NCI-H2081 treated with DMSO at 0.1 percent for 48 hours (cell line): ENCODE measurements at places on chromosomes 3 and 15.
A peak's percentile ranks its signal among the peaks of the same experiment; 100 is the strongest.

- no peak for DNase-seq
Measured at GRCh38 chr3:131972091-131972490, 62.7 kb downstream of the CPNE4 start.

DNA sequence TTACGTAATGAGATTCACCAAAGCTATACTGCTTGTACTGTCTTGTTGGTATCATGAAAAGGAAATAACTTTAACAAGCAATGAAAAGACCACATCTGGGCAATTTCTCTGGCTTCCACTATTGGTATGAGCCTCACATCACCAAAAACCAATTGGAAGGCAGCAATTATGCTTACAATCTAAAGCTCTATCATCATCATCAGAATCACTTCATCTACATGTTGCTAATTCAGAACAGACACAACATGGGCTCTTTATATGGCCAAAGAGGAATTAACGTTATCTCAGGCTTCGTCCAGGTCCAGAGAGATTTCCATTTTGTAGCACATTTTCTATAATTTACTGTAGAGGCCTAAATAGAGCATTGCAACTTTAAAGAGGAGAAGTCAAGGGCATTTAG lies 36.6 kb upstream of the SLCO3A1 start:
- no peak for DNase-seq

- DNase-seq = no peak
Measured at GRCh38 chr3:171526146-171526545, 65.9 kb upstream of the TNIK start.

GRCh38 chr15:80977627-80978036 lies 12.0 kb downstream of the MESD start:
- peak; percentile 30 for DNase-seq

- DNase-seq = no peak
Measured at GRCh38 chr3:12246497-12247163, 42.2 kb upstream of the PPARG start.

DNA sequence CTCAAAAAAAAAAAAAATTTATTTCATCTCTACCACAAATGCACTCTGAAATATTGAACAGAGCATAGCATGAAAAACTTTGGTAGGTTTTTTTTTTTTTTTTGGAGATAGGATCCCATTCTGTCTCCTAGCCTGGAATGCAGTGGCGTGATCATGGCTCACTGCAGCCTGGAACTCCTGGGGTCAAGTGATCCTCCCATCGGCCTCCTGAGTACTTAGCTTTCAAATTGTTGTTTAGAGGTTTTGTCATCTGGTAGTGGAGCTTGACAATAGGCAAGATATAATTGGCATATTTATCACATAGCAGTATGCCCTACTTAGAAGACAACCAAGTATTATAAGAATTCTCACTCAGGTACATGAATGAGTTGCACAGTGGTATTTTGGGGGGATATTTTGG lies 234.2 kb upstream of the ST8SIA2 start:
- no peak for DNase-seq

- no peak for DNase-seq
Measured at GRCh38 chr3:69712269-69712668, 27.0 kb upstream of the MITF start.

GRCh38 chr15:69858456-69858855 lies 239.3 kb downstream of the TLE3 start:
- DNase-seq = no peak

DNA sequence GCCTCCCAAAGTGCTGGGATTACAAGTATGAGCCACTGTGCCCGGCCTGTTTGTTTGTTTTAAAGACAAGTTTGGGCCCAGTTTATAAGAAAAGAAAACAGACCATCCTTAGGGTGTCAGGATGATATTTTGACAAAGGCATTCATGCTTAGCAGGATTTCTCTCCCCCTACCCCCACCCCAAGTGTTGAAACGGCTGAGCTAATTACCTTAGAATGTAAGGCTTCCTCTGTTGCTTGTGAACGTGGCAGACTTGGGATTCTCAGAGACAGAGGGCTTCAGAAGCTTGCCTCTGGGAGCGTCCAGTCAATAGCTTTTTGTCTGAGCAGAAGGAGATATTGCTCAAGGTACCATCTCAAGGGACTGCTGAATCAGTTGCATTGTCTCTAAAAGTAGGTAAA lies 24.0 kb downstream of the FLNB start:
- DNase-seq = no peak

DNA sequence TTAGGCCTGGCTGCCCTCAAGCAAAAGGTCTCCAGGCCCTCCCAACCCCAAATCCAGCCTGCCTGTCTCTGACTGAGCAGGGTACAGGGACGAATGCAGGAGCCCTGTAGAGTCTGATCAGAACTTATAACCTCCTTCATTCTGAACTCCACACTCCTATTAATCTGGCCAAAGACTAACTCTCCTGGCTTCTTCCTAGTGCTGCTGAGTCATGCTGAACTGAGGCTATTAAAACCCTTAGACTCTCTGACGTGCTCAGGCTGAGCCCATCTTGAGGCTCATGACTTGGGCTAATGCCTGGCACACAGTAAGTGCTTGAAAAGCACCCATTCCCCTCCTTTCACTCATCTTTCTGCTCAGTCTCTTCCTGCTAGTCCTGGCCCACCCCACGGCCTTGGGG lies 81.9 kb downstream of the NUP210 start:
- no peak for DNase-seq

DNA sequence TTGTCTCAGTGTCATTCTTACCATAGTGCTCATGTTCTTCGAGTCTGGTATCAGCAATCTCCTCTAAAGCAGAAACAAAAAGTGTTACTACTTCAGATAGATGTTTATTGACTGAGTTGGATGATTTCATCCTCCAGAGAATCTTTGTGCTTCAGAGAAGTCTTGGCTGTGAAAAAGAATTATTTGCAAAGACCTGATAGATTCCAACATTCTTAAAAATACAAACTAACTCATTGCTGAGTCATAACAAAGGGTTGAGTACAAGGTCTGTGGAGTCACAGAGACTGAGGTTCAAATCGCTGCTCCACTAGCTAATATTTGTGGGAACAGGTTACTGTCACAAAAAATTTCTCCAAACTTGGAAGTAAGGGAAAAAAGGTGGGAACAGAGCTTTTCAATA lies 9.0 kb upstream of the STRIT1 start:
- no peak for DNase-seq

- DNase-seq = no peak
Measured at GRCh38 chr3:160369784-160370183, 29.2 kb downstream of the IFT80 start.

- DNase-seq = no peak
Measured at GRCh38 chr3:129065720-129066073, 5.1 kb downstream of the GP9 start.

- DNase-seq = no peak
Measured at GRCh38 chr15:35850284-35850683, 304.3 kb upstream of the DPH6 start.

- no peak for DNase-seq
Measured at GRCh38 chr3:116391296-116392201, 53.7 kb downstream of the LSAMP start.

DNA sequence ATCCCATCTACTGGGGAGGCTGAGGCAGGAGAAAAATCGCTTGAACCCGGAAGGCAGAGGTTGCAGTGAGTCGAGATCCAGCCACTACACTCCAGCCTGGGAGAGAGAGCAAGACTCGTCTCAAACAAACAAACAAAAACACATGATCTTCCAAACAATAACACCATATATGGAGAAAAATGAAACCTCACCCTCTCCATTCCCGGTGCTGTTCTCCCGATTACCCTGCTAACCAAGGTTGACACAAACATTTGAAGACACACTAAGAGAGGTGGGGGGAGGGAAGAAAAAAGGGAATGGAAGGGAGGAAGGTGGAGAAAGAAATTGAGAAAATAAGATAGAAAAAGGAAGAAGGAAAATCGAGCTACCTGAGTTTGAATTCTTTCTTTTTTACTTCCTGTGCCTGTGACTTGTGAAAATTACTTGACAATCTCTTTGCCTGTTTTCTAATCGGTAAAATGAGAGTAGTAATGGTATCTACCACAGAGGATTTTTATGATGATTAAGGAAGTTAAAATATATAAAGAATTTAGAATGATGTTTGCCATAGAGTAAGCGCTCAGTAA lies 1.1 kb upstream of the PLSCR2 start:
- DNase-seq = no peak
